Activated CD4-positive, alpha-beta T cell treated with anti-CD3 and anti-CD28 coated beads for 4 hours (primary cell): ENCODE measurements at places on chromosomes 16 and 17.

DNA sequence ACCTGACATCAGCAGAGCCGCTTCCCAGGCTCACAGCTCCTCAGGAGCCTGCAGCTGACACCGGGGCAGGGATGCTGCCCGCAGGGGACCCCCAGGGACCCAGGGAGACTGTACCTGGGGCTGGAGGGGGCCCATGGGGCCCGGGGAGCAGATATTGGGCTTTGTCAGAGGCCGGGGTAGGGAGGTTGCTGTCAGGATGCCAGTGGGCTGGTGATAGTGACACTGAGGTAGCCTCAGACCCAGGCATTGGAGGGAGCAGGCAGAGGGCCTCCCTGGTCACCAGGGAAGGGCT lies 15.1 kb downstream of the GSE1 start:
- DNase-seq = no peak

DNA sequence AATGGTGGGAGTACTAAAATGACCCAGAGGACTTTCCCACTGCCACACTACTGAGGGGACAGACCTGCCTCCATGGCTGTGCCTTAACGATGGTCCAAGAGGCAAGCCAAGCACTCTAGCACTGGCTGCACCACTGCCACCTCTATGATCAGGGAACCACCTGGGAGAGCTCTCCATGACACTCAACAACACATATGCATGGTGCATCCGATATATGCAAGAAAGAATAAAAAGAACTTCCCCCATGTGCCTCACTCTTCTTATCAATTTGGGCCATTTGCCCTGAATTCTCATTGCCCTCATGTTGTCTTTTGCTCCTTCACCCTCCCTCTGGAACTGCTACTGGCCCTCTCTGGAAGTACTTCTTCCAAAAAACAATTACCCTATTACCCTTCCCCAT lies 99.5 kb downstream of the HS3ST3A1 start:
- no peak for DNase-seq

DNA sequence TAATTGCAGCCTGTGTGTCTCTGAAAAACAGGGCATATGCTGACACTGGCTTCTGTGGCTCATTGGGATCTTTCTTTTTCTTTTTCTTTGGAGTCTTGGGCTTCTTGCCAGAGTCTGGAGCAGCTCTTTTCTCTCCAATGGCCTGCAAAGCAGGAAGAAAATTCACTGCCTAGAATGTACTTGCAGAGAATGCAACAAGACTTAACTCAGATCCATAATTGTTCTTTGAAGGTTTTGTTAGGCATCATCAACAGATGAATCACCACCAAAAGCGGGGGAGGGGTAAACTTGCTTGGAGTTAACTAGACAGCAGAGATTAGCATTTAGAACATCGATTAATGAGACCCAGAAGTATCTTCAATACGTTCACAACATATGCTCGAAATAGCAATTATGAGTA lies 100.9 kb downstream of the TOX3 start:
- DNase-seq = no peak

DNA sequence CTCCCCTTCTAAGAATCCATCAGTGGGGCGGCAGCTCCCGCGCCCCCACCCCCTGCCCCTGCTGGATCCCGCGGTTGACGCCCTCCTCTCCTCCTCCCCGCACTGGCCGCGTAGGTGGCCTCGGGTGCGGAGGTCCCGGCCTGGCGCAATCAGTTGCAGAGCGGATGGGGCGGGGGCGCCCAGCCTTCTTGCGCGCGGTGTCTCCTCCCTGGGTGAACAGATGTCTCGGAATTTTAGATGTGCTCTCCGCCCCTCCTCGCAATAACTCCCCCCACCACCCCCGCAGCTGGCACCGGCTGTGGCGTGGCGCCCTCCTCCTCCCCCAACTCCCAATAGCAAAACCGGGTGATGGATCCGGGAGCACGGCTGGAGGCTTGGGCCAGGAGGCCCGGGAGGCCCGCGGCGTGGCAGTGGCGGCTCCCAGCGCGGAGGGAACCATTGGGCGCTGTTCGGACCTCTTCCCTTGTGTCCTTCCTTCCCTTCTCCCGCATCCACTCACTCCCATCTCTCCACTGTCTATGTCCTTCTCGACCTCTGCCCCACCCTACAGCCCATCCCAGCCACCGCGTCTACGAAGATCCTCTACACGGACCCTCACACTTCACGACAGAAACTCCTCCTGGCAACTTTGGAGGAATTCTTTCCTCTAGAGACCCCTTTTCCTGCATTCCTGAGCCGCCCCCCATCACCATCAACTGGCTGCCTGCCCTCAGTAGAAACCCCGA lies 11.0 kb downstream of the NEUROD2 start:
- DNase-seq = no peak
